ENCODE measurements at places on chromosomes 7 and 10.

DNA sequence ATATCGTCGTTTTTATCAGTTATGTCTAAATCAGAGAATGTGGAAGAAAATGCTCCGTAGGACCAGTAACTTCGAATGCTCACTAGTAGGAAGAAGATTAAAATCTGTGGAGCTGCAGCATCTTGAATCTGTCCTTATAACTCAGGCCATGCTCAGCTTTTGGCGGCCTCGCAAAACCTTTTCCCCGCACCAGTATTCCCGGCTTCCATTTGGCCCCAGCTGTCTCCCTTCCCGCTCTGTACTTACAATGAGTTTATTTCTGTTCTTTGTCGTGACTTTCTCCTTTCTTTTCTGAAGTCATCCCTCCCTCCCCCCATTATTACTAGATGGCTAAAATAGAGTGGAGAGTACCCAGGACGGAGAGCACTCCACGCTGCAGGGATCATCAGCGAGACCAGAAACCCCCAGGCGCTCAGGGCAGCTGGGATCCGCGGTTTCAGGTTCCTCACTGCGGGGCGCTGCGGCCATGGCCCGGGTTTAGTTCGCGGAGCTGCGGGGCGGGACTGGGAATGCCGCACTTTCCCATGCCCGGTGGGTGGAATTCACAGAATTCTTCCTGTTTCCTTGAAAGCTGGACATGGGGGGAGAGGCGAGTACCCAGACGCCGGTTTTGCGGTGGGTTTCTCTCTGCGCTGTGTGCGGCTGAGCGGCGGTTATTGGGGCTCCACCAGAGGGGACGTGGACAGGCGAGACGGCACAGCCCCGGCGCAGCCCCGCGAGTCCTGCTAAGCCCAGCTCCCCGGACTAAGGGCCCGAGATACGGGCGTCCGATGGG lies 183.5 kb downstream of the POM121L12 start:
- no peak for DNase-seq

DNA sequence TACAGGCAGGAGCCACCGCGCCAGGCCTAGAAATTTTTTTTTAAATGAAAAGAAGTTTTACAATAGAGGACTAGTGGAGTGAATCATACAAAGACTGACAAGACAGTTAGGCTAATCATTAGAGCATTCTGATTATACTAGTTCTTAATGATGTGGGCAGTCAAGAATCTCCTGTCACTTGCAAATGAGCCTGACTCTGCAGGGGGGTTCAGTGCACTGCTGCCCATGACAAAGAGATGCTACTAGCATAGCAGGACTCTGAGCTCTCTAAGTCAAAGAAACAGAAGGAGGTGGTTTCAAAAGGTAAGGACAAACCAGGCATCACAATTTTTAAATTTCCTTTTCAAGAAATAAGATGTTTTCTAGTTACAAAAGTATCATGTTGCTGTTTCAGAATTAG lies 59.0 kb downstream of the CCDC6 start:
- DNase-seq: no peak

GRCh38 chr10:8600192-8600591 lies 545.7 kb downstream of the GATA3 start:
- DNase-seq: no peak

GRCh38 chr7:155459700-155460461 lies 2.0 kb downstream of the EN2 start:
- no peak for DNase-seq

DNA sequence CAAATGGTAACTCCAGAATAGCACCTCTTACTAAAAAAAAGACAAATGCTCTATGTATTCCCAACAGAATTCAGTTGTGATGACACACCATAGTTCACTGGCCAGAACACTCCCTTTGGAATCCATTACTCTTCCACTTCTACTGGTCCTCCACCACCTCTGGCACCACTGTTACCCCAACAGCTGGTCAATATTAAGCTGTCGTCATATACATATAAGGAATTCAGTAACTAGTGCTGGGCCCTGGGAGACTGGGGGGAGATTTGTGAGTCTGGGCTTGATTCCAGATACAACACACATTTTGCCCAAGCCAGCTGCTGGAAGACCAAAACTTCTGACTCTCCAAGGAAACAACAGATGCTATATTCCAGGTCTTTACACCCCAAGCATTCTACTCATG lies 26.0 kb upstream of the ITGA8 start:
- DNase-seq: no peak

DNA sequence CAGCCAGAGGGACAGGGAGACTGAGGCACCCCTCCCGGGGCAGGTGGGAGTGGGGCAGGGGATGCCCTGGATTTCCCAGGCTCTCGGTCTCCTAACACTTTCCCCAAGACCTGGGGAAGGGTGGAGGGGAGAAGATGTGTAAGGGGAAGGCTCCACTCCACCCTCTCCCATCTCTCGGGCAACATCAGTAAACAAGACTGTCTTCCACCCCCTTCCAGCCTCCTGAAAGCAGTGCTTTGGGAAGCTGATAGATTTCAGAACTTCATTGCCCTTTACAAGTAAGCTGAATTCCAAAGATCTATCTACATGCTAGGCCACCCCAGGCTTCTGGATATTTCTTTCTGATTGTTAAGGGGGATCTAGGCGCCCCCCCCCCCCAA lies 3.7 kb downstream of the FLNC start:
- DNase-seq: no peak

DNA sequence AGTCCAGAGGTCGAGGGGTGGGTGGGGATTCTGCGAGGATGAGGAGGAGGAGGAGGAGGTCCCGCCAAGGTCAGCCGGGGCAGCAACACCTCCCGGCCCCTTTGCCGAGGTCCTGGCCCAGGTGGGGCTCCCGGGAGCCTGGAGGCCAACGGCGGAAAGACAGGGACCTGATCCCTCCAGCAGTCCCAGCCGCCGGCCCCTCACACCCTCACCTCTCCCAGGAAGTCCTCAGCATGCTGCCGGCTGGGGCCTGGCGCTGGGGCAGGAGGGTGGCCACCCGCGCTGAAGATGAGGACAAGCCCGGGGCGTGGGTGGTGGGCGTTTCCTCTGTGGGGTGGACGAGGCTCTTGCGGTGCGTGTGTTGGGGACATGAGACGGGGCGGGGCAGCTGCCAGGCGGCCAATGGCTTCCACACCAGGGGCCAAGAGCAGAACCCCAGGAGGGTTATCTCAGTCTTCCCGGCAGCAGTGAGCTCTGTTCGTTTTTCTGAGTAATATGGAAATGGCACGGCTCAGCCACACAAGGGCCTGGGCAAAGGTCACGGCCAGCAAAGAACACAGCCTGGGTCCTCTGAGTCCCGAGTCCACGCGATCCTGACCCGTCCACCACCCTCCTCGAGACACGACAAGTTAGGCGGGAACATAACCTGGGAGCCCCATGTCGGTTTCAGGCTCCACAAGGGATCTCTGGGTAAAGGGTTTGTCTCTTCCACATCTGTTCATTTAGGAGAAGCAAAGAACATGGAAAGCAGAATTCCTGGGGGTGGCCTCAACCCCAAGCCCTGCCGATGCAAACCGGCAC lies 82.9 kb upstream of the PDGFA start:
- no peak for DNase-seq

Data from Kasumi-1 (cell line).